ENCODE measurements at places on chromosomes 2 and 18.
A peak's percentile ranks its signal among the peaks of the same experiment; 100 is the strongest.

- DNase-seq, result no peak
Observed at GRCh38 chr2:241553981-241554380, 4.6 kb upstream of the BOK start.

GRCh38 chr2:19367326-19367725, 8.9 kb upstream of the OSR1 start:
- DNase-seq, result no peak

- DNase-seq, result no peak
Observed at GRCh38 chr2:232973796-232974195, 39.3 kb downstream of the NGEF start.

GRCh38 chr2:160557903-160558302, 64.3 kb upstream of the RBMS1 start:
- no peak for DNase-seq

GRCh38 chr2:238900511-238900910, 52.6 kb downstream of the TWIST2 start:
- DNase-seq, result no peak

- no peak for DNase-seq
Observed at GRCh38 chr2:96171831-96172230, 26.6 kb upstream of the DUSP2 start.

DNA sequence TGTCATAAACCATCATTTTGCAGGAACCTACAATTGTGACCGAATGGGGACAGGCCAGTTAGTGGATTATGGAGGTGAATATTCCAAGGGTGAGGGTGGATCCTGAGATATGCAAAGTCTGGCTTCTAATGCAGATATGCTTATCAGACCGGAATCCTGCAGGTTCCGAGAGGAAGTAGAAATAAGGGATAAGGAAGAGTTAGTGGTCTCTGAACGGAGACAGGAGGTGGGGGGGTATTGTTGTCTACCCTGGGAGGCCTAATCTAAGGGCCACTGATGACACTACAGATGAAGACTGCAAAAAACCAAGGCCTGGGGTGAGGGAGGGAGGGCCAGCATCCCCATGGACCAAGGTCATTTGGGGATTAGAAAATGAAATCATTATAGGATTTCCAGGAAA, 67.7 kb upstream of the GATA6 start:
- DNase-seq, result no peak

GRCh38 chr18:8260319-8260718, 348.9 kb upstream of the RAB12 start:
- DNase-seq, result no peak

GRCh38 chr2:240413813-240414429, 21.5 kb upstream of the GPC1 start:
- DNase-seq, result no peak

DNA sequence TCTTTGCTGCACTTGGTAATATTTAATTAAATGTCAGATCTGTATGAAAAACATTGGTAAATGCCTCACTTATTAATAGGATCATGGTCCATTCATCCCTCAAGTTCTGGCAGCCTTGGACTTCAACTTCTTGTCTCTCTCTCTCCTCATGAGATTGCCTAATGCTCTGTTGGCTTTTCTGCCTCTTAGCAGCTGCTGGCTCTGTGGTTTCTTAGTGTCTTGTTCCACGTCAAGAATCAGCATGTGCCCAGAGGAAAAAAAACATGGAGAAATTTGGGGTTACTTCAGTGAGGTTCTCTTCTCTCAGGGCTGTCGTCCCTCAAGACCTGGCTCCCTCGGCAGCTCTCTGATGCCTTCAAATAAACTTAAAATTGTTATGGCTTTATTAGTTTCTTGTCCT, 75.4 kb downstream of the TAF4B start:
- DNase-seq, result no peak

DNA sequence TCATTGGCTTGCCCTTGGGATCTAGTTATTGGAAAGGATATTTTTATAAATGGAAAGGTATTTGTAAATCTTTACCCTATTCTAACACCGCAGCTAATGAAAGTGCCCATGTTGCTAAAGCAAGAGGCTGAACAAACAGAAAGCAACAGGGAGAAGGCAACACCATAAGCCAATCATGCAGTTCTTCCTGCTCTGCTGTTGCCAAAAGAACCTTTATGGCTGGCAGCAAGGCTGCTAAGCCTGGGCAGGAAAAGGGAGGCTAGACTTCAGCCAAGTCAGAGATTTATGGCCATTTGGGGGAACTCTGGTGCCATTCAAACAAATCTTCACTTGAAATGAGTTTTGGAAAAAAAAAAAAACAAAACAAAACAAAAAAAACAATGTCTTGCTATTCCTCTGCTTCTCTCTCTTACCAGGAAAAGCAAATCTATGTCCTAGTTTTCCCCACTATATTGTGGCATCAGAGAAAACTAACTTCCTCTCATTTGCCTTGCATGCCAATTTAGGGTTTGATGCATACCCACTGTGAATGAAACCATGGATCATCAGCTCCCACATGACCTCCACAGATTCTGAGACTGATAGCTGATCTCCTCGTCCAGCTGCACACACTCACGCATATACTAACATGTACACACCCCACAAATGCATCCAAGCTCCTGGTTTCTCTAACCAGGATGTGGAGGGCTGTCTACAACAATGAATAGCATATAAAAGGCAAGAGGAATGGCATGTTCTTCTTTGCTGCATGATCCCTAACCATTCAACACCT, 179.3 kb downstream of the C1D start:
- peak; percentile 11 for DNase-seq

DNA sequence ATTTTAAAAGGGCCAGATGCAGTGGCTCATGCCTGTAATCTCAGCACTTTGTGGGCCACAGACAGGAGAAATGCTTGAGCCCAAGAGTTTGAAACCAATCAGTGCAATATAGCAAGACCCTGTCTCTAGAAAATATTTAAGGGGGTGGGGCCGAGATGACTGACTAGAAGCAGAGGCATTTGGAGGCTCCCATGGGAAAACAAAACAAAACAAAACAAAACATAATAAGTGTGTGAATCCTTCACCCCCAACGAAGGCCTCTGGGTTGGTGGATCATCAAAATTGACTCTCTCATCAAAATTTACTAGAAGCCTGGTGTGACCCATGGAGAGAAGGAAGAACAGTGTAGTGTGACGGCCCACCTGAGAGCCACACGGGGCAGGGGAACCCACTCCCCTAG, 560.9 kb downstream of the LRP1B start:
- DNase-seq, result no peak

GRCh38 chr2:19460761-19461160, 102.3 kb upstream of the OSR1 start:
- DNase-seq, result no peak

DNA sequence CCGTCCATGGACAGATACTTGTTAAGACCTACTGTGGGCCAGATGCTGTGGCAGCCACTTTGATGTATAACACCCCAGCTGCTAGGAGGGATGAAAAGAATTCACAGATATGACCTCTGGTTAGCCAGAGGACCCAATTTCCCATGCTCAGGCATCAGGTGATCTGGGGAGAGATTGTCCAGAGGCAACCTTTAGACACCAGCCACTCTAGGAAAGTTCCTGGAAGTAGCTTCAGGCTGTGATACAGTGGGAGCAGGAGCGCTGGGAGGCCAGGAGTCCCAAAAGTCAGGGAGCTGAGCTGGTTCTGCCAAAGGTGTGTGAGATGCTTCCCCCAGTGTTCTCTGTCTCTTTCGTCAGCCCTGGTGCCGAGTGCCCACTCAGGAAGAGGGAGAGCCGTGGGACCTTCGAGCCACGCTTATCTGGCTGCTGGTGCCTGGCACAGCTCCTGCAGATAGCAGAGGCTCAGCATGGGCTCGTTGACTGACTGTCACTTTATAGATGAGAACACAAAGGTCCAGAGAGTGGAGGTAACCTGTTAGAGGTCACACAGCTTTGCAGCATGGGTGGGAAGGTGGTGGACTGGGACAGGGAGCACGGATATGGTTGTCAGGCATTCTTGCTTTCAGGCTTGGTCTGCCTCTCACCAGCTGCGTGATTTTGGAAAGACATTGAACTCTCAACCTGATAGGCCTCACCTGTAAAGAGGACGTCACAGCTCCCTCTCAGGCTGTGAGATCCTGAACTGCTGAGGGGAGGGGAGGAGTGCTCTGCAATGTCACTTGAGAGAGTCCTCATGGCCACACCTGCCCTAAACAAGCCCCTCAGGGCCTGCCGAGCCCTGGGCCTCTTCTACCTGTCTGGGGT, 7.8 kb upstream of the RALB start:
- no peak for DNase-seq

DNA sequence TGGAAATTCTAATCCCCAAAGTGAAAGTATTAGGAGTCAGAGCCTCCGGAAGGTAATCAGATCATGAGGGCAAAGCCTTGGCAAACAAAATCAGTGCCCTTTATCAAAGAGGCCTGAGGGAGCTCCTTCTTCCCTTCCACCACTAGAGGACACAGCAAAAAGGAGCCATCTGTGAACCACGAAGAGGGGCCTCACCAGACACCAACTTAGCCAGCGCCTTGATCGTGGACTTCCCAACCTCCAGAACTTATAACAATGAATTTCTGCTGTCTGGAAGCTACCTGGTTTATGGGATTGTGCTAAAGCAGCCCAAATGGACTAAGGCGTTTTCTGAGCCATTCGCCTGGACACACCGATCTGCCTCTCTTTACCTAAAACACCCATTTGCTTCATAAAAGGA, 133.1 kb downstream of the EIPR1 start:
- no peak for DNase-seq

- no peak for DNase-seq
Observed at GRCh38 chr18:33330711-33331110, 109.8 kb downstream of the CCDC178 start.

DNA sequence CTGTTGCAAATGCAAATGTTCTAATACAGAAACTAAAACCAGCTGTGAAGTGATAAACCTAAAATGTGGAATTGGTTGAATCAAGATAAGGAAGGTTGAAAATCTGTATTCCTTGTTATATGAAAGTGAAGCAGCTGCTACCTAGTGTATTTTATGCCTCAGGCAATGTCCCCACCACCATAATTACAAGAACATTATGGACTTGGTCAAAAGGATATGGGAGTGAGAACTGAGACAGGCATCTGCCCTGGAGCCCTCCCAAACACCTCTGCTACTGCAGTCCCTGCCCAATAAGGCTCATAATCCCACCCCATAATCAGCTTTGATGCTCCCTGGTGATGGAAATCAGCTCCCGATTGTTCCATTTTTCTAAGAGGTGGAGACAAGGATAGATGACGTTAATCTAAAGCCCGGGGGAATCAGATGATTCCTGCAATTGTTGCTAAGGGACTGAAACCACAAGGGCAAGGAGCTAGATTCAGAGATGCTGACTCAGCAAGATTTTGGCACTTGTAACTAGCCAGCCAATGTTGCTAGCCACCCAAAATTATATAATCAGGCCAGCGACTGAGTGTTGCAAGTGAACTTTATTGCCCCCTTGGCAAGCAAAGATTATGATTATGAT, 69.5 kb downstream of the EVA1A start:
- DNase-seq, result no peak

GRCh38 chr2:20236496-20236895, 11.6 kb upstream of the SDC1 start:
- DNase-seq, result no peak

GRCh38 chr2:225667445-225667844, 267.9 kb downstream of the NYAP2 start:
- DNase-seq, result no peak

- DNase-seq, result peak; percentile 43
Observed at GRCh38 chr2:237628247-237629187, 1.1 kb downstream of the LRRFIP1 start.

DNA sequence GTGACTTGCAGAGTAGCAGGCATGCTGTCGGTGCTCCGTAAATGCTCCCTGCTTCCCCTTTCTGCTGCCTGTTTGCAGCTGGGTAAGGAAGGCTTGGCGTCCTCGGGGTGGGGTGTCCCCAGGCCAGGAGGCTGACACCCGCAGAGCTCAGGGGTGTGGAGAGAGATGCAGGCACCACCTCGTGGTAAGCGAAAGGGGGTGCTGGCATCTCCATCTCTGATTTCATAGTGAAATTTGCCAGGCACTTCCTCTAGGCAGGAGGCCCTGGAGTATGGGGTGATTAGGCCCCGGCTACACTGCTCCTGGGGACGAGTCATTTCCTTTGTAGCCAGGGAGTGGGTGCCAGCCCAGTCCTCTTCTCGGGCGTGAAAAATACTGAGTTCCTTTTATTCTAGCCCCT, 160.4 kb downstream of the KLHL29 start:
- DNase-seq, result peak; percentile 18

DNA sequence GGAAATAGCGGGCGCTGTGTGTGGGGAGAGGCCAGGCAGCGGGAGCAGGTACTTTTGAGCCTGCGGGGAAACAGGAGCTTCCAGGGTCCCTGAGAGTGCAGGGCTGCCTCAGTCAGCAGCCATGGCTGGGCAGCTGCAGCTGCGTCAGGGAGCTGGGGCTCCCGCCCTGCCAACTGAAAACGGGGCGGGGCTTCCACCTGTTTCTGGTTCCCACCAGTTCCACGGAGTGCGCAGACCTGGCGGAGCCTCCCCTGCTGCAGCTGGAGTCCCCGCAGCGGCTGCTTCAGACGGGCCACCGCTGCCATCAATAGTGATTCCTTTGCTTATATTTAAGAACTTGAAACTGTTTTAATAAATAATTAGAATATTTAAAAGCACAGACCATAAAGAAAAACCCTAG, 30.6 kb upstream of the RPRM start:
- no peak for DNase-seq

DNA sequence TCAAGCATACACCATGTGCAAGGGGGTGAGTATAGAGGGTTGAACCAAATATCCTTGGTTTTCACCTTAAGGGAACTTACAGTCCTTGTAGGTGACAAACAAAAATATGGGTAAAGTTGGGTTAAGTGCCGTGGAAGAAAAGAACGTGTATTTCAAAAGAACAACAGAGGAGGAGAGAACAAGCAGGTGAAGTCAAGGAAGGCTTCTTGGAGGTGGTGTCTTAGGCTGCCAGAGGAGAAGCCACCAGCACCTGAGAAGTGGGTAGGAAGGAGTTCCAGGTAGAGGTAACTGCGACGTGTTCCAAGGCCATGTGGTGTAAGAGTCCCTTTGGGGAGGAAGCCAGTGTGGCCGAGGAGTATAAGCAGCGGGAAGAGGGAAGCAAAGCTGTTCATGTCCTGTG, 27.2 kb downstream of the CABLES1 start:
- DNase-seq, result no peak

GRCh38 chr2:16179701-16180416, 239.5 kb downstream of the MYCN start:
- DNase-seq, result no peak

- peak; percentile 63 for DNase-seq
Observed at GRCh38 chr2:233689501-233689900, 3.2 kb upstream of the UGT1A6 start.

- no peak for DNase-seq
Observed at GRCh38 chr2:164661349-164661748, 40.1 kb upstream of the GRB14 start.

- DNase-seq, result no peak
Observed at GRCh38 chr2:65602603-65603235, 170.3 kb upstream of the SPRED2 start.

DNA sequence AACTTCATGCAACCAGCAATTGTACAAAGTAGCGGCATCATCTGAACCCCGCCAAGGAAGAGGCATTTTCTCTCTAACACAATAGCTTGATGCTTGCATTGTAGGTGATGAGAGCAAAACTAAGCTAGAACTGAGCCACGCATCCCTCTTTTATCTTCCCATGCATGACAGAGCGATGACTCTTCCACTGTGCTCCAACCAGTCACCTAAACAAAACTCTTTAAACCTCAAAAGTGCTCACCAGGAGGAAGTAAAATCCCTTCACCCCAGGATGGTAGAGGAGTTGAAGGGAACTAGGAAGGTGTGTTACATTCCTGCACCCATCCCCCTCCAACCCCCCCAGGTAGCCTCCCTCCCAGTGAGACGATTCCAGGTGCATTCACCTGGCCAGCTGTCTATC, 59.7 kb upstream of the SALL3 start:
- DNase-seq, result no peak

- no peak for DNase-seq
Observed at GRCh38 chr2:2109186-2109585, 221.9 kb downstream of the MYT1L start.

- no peak for DNase-seq
Observed at GRCh38 chr2:96924775-96925747, 55.2 kb upstream of the SEMA4C start.

All from lung microvascular endothelial cell (primary cell).